ENCODE measurements at places on chromosomes 5 and 9.

- no peak for DNase-seq
These were observed 62.6 kb upstream of the HAND1 start for GRCh38 chr5:154540600-154540999.

DNA sequence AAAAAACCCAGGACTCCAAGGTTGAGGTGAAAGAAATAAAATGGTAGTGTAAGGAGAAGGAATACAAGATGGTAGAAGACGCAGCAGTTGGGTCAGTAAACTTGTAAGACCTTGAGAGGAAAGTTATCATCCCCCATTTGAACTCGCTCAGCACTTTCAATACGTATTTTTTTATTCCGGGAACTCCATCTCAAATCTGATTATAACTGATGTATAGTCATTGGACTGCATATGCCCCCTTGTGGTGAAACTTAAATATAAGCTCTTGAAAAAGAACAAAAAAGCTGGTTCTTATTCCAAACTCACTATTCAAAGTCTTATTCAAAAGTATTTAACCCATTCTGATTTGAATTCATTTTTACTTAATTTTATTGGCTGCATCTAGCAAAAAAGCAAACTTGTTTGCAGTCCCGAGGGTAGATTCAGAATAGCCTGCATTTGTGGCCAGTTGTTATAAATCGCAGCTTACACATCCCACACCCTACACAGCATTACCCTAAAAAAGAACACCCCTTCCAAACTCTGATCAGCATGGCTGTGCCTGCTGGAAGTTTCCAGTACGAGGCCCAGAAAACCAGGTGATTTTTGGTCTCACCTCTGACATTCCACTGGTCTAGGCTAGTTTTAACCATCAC lies 118.0 kb downstream of the ESM1 start:
- DNase-seq = peak; percentile 81

GRCh38 chr9:102461156-102461819 lies 533.8 kb upstream of the CYLC2 start:
- DNase-seq = no peak

- peak; percentile 92 for DNase-seq
These were observed at the start of gene POMT1 for GRCh38 chr9:131502781-131503625. POMT1 (plus strand) TSS chr9:131502918; CDS start chr9:131504219, 1,301 bp downstream.

GRCh38 chr9:80732506-80732905 lies 956.8 kb downstream of the TLE1 start:
- no peak for DNase-seq

GRCh38 chr5:143161885-143162540 lies 241.5 kb downstream of the NR3C1 start:
- DNase-seq = peak; percentile 96

DNA sequence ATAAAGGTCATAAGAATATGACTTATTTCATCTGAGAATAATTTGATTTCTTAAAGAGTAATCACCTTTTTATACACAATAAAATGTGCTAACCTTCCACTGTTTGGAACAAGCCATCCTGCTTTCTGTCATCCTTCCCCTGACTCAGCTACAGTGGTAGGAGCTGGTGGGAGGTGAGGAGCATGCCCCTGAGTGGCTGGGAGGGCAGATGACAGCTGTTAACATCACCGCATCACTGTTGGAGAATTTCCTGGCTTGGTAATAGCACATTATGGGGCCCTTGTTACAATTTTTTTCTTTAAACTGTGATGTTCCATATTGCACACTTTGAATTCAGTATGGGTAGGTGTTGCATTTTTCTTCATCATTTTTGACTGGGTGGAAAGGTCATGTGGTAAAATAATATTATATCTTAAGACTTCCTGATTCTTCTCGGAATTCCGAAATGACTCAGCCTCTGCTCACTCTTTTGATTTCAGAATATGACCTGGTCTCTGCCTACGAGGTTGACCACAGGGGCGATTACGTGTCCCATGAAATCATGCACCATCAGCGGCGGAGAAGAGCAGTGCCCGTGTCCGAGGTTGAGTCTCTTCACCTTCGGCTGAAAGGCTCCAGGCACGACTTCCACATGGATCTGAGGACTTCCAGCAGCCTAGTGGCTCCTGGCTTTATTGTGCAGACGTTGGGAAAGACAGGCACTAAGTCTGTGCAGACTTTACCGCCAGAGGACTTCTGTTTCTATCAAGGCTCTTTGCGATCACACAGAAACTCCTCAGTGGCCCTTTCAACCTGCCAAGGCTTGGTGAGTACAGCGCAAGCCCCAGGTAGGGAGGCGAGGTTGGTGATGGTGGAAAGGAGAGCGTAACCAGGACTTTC lies 5.8 kb downstream of the ADAMTS16 start:
- peak; percentile 84 for DNase-seq

DNA sequence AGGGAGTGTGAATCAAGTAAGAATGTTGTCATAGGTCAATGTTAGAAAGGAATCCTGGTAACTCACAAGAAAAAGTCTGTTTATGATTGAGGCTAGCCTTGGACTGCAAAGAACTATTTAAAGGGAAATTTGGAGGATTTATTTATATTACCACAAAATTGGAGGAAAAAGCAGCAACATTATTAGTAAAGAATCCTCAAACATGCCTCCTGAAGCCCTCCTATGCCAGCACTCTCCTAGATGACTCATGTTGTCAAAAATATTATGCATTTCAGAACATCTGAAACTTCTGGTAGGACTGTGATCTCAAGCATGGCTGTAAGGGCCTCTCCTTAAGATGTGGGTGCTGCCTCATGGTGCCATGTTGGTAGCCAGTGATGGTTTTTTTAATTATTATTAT lies 628.5 kb downstream of the CHSY3 start:
- DNase-seq = no peak

- DNase-seq = peak; percentile 81
These were observed 591.5 kb downstream of the RAB3C start for GRCh38 chr5:59174248-59174844.

GRCh38 chr9:137253717-137254623 lies 1.2 kb upstream of the NELFB start:
- DNase-seq = peak; percentile 42

GRCh38 chr9:127853312-127854183 lies 910 bp downstream of the ENG start:
- peak; percentile 69 for DNase-seq

DNA sequence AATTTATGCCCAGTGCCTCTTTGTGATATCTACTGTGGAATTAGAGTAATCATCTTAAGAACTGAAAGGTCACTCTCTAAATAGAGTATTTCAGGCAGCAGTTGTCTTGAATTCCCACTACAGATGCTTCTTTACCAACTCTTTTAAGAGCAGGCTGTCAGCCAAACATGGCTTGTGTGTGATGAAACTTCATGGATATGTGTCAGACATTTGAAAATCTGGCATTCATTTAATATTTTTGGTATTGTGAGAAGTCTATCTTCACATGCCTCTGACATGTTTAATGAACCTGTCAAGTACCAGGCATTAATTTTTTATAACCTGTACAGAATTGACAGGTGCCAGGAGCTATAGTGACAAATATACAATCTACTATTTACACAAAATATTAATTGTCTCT lies 318.6 kb downstream of the CDH9 start:
- DNase-seq = no peak

- no peak for DNase-seq
These were observed 91.6 kb downstream of the ANKH start for GRCh38 chr5:14779975-14780374.

Measured in GM23248 (cell line).